ENCODE measurements at places on chromosomes 2 and 18.

GRCh38 chr18:58413667-58414628 lies 214.9 kb downstream of the ALPK2 start:
- DNase-seq, result no peak

- DNase-seq, result no peak
Measured at GRCh38 chr2:120867290-120868241, 131.9 kb downstream of the GLI2 start.

DNA sequence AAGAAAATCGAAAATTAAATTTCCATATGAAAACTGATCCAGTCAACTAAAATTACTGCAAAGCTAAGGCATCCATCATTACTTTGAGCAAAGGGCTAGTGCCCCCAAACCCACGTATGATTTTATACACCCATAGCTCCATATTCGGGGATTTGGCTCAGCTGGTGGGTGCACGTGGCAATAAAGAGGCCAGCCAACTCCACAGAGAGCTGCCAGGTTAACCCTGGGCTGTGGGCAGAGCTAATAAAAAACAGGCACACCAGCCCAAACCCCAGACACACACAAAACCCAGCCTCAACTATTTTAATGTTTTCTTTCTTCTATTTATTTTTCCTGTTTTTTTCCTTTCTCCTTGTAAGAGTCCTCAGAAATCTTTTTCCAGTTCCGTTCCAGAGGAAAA lies 151.3 kb upstream of the SOX11 start:
- no peak for DNase-seq

GRCh38 chr2:57936216-57936615 lies 110.4 kb upstream of the VRK2 start:
- no peak for DNase-seq

DNA sequence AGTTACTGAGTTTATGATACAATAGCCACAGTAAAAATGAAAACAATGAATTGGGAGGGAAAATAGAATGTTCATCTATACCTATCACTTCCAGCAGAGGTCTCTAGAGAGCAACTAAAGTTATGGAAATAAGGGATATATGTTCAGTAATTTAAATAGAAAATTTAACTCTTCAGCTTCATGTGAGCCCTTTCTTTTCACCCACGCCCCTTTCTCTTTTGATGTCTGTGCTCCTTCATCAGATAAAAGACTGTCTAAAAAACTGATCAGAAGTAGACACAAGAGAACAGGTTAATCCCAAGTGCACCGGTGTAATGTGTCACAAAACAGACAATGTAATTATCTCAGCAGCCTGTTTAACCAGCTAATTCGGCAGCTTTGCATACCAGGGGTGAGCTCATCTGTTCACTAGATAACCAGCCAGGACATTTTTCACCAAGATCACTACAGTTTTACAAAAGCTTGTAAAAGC lies 238.5 kb upstream of the ERBB4 start:
- no peak for DNase-seq

- DNase-seq, result no peak
Measured at GRCh38 chr2:96340493-96341414, 5.2 kb downstream of the NCAPH start.

DNA sequence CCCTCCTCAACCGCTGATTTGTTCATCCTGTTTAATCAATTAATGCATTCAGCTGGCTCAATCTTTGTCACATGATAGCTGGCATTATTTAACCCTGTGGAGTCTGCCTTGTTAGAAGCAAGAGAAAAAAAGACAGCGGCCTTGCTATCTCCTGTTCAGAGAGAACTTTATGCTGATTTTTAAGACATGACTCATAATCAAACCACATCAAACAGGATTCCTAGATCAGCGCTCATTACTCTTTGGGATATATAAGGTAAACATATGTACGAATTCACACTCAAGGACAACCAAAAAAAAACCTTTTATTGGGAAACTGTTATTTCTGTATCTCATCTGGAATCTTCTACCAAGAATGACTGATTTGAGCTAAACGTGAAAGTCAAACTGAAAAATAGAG lies 195.1 kb downstream of the C1D start:
- DNase-seq, result no peak

- no peak for DNase-seq
Measured at GRCh38 chr2:239149501-239149900, 251.3 kb downstream of the HDAC4 start.

DNA sequence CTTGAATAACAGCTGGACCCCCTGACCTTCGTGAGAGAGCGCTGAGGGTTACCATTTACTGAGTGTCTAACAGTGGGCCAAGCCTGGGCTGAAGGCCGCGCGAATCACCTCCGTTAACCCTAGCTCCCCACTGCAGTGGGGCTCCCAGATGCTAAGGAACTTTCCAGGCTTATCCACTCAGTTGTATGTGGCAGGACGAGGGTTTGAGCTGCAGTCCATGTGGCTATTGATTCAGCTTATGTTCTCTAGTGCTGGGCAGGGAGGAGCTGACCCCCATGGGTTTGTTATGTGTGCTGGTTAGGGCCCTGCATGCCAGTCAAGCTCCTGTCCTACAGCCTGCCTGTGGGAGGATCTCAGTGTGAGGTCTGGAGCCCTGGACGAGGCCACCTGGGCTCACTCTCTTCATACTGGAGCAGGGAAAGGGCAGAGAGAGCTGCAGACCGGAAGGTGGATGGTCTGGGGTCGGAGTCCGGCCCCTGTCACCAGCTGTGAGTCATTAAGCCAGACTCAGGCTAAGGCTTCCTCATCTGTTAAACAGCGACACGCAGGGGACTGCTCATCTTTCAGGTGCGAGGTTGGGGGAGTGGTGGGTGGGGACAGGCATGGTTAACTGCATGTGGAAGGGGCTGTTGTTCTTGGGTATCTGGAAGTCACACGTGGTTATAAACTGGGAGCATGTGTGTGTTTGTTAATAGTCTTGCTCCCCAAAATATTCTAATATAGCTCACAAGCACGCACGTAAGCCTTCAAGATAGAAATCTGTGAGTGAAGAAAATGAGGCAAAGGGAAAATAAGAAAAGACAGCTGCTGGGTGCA lies 6.6 kb downstream of the PSD4 start:
- DNase-seq, result no peak

GRCh38 chr2:133682347-133682746 lies 114.1 kb upstream of the NCKAP5 start:
- DNase-seq, result no peak

GRCh38 chr18:43380104-43380672 lies 102.9 kb upstream of the SYT4 start:
- DNase-seq, result no peak

DNA sequence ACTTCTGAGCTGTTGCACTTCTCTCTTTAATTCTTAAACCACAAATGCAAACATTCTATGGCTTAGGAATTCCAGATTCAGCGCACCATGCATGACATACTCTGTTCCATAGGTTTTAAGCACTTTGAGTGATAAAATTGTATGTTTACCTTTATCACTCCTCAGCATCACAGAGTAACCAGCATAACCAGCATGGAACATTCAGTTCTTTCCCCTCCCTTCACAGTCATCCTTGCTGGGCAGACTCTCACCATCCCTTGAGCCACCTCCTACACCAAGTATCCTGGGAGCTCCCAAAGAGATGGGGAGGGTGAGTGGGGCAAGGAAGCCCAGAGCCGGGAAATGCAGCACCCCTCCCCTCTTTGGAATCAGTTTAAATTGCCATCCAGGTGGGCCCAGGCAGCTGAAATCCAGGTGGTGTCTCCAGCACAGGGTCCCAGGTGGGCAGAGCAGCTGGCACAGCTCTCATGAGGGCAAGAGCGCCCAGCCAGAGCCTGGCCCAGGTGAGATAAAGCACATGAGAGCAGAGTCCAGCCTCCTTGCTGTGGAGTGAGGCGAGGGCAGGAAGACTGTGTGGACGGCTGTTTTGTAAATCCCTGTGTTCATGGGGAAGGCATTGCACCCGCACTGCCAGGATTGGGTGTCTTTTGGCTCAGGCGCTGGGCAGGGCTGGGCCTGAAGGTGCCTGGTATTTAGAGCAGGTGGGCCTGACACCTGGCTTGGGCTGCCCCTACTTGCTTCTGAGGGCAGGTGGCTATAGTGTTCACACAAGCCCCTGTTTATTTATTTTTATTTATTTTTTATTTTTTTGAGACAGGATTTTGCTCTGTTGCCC lies 36.8 kb downstream of the LAMA3 start:
- no peak for DNase-seq

- DNase-seq, result no peak
Measured at GRCh38 chr2:135986507-135986906, 1.1 kb upstream of the DARS1 start.

DNA sequence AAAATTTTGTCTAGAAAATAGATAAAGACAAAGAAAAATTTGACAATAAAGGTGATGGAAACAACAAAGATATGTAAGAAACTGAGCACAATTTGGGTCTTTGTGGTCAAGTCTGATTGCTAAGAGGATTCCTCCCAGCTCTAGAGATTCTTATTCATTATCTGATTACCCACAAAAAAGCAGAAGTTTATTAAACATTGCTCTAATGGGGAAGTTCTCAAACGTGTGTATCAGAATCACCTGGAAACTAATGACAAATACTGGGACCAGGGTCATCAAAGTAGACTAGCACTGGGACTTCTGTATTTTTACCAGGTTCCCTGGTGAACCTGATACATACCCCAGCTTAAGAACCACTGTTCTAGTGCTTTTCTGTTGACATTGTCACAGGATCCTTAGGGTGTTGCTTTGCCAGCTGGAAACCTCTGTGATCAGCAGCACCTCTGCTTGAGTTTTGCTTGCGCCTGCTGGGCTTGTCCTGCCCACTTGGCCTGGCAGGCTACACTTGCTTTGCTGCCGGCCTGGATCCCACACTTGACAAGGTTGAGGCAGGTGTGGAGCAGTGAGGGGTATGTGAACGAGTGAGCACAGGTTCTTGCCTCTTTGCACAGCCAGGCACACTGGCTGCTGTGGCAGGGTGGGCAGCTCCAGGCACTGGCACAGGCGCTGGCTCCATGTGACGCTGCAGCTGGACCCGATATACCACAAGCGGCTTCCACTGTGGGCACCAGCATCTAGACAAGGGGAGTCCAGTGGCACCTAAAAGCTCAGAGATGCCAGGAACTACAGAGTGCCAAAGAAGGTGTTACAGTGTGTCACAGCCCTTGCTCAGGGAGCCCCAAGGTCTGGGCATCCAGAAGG lies 6.2 kb upstream of the GORASP2 start:
- no peak for DNase-seq

GRCh38 chr2:146229508-146230155 lies 1615.2 kb upstream of the ACVR2A start:
- DNase-seq, result no peak

- no peak for DNase-seq
Measured at GRCh38 chr2:126778561-126779501, 119.9 kb upstream of the TEX51 start.

GRCh38 chr2:130381619-130382018 lies 25.8 kb downstream of the PTPN18 start:
- DNase-seq, result no peak

GRCh38 chr18:22136395-22136794 lies 33.0 kb upstream of the GATA6 start:
- no peak for DNase-seq

GRCh38 chr18:55014095-55014494 lies 54.8 kb upstream of the CCDC68 start:
- no peak for DNase-seq

GRCh38 chr18:48186861-48187260 lies 222.3 kb downstream of the ZBTB7C start:
- no peak for DNase-seq

GRCh38 chr2:109186656-109187250 lies 57.7 kb downstream of the SH3RF3 start:
- no peak for DNase-seq

- DNase-seq, result no peak
Measured at GRCh38 chr2:192186806-192187205, 7.9 kb downstream of the TMEFF2 start.

DNA sequence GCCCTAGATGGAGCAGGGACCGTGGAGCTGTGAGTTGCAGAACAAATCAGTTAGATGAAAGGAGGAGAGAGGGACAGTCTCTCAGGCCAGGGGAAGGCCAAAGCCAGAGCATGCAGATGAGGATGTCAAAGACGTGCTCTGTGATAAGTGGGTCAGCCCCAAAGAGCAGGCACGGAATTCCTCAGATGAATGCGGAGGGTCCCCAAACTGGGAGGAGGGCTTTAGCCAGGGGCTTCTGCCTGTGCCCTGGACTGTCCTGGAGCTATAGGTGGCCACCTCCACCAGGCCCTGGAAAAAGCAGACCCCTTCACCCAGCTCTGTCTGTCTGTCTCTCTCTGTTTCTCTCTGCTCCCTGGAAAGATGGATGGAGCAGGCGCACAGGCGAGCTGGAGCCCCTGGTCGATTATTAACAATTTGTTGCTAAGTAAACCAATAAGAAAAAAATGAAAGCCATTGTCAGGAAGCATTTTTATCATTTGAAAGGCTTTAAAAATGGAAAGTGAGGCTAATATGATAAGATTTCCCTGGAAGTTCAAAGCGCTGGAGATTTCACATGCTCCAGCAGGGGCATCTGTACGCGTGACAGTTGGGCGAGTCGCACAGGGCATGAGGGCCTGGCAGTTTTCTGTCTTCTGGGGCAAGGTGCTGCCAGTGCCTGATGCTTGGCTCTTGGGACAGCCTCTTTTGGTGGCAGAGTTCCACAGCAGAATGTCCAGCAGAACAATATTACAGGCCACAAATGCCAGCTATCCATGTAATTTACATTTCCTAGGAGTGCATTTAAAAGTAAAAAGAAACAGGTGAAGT lies 241.0 kb downstream of the GLI2 start:
- DNase-seq, result no peak

GRCh38 chr2:55296393-55296792 lies 27.4 kb upstream of the MTIF2 start:
- DNase-seq, result no peak

DNA sequence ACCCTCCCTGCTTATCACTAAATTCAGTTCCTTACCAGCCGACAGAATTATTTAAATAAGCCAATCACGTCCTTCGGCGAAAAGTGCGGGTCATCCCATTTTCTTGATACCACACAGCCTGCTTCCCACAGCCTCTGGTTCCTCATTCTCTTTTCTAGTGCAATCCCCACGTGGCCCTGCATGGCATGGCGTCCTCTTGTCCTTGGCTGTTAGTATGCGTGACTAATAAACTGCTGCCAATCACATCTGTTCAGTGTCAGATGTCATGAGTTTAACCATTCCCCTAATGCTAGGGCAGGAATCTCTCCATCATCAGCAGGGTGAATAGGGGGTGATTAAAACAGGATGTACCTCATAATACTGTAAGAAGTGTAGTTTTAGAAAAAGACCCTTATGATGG lies 62.8 kb upstream of the TSPYL6 start:
- no peak for DNase-seq
